WTC11 (cell line): ENCODE measurements at places on chromosomes 12 and 14. TPM values are rescaled to one million over a fixed set of nuclear protein-coding genes. Genes with fewer than 3 reads are reported as not detected.

DNA sequence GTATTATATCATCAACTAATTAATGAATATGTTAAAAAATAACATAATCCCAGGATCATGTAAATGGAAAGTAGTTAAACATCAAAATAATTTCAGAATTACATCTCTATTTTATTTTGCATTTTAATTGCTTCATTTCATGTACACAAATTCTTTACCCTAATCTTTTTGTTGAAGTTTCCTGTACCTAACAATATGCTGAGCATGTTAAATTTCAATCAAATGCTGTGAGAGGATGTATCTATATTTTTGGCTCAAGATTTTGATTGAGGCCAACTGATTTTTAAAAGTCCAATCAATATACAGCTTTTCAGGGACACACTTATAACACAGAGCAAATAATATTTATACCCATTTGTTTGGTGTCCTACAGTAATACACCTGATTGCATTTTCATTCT is 6.4 kb downstream of the GPRC5D start:
- DNase-seq, result no peak

DNA sequence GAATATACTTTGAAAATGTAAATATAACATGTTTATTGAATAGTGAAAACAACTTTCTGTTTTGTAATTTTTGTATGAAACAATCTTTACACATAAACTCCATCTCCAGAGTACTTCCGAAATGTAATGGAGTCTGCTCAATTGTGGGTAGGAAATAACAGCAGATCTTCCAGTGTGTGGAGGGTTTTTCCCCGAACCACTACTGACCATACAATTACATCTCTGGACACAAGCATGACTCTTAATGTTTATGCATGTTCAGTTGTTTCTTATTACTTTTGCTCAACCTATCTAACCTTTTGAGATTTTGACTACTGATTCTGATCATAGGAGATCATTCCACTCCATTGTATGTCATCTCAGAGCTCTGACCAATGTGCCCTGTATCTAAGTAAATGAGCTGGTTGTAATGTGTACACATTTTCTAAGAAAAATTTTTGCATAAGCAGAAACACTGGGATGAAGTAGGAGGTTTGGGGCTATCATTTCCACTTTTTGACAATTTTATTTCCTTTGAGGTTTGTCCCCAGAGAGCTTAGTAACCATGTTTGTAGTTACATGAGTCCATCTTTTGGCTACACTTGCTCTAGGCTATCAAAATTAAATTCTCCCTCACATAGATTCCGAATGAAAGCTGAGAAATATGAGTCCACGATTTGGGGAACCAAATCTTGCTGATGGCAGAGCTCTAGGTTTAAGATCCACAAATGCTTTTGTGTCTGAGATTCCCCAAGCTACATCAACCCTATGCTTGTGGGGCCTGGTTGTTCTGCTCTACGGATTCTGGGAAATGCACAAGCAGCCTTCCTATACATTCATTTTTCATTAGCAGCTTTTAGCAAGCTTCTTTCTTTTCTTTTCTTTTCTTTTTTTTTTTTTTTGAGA is 21.4 kb upstream of the CLEC4D start:
- no peak for DNase-seq

DNA sequence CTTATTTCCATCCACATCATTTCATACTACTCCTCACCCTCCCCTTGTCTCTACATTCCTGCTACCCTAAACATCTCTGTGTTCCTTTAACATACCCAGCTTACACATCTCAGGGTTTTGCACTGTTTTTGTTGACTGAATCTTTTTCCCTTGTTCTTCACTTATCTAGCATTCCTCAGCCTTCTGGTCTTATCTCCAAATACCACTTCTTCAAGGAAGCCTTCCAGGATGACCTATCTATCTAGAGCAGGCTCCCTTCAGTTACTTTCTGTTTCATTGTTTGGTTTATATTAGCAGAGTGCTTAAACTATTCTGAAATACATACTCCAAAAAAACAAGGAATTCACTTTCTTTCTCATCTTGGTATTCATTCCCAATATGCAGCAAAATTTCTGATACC is 353.1 kb downstream of the NAV3 start:
- DNase-seq, result no peak

Gene ADAM21
- total RNA-seq, result not detected in 3 replicates

- no peak for DNase-seq
Observed at GRCh38 chr12:95820096-95820703, 29.6 kb upstream of the NTN4 start.
